ENCODE measurements at places on chromosomes 3 and 15. TPM values are rescaled to one million over a fixed set of nuclear protein-coding genes. Genes with fewer than 3 reads are reported as not detected.

Gene CCR3
- total RNA-seq = not detected

Gene RTP1
- not detected for total RNA-seq

Gene FAM227B
- 9.2 TPM for total RNA-seq

Gene MME
- 1.1 TPM for total RNA-seq

Gene SCN11A
- 0.32 TPM for total RNA-seq

Gene EFL1
- 37.6 TPM for total RNA-seq

Gene SNTN
- total RNA-seq = not detected

Gene CCR9
- total RNA-seq = not detected

Gene VGLL3
- total RNA-seq = 138 TPM

Gene TBC1D2B
- 62.6 TPM for total RNA-seq

Gene SLC33A1
- total RNA-seq = 30.6 TPM

Gene MKRN2
- total RNA-seq = 24.7 TPM

Gene ABI3BP
- total RNA-seq = 20.9 TPM

Gene TMEM39A
- total RNA-seq = 31.5 TPM

Gene SLCO2A1
- 18.3 TPM for total RNA-seq

Gene IL5RA
- 0.27 TPM for total RNA-seq

Gene CCDC191
- total RNA-seq = 14.7 TPM

Gene GOLGA6B
- not detected for total RNA-seq

Gene P2RY1
- 28.9 TPM for total RNA-seq

Gene ACSBG1
- total RNA-seq = not detected

Gene SETMAR
- 12.0 TPM for total RNA-seq

Gene CCR2
- not detected for total RNA-seq

Gene VIPR1
- 121 TPM for total RNA-seq

Gene ATP2B2
- not detected for total RNA-seq

Gene SYNPR
- not detected for total RNA-seq

Gene FETUB
- total RNA-seq = not detected

Gene GOLGA6L1
- total RNA-seq = not detected

Gene ROBO2
- 0.20 TPM for total RNA-seq
